ENCODE measurements at places on chromosomes 2 and 18.

- DNase-seq: no peak
Observed at GRCh38 chr18:48468151-48468550, 59.0 kb upstream of the ZBTB7C start.

- DNase-seq: no peak
Observed at GRCh38 chr2:215613888-215614287, 178.0 kb upstream of the FN1 start.

DNA sequence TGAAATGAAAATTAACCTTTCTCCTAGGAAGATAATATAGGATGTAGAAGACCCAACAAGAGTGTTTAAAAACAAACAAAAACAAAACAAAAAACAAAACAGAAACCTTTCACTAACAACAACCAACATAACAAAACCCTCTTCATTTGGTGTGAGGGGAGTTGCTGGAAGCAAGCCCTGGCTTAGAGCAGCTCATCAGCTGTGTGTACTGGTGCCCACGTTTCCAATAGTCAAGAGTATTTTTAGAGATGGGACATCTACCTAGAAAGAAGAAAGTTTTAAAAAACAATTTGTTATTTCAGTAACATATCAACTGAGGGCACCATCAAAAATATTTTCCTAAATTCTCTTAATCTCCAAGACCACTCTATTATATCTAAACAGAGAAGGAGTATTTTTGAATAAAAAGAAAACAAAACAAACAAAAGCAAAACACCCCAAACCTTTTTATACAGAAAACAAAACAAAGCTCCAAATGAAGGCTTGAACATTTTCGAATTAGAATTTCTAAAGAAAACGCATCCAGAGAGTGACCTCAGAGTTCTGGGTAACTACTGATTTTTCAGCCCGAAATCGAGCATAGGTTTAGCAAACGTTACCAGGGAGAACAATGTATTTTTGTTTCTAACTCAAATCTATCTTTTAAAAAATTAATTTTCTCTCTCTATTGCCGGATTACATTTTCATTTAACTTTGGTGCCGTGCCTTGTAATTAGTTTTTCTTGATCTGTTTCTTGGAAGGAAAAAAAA, 134.6 kb downstream of the INSIG2 start:
- peak; percentile 2 for DNase-seq

DNA sequence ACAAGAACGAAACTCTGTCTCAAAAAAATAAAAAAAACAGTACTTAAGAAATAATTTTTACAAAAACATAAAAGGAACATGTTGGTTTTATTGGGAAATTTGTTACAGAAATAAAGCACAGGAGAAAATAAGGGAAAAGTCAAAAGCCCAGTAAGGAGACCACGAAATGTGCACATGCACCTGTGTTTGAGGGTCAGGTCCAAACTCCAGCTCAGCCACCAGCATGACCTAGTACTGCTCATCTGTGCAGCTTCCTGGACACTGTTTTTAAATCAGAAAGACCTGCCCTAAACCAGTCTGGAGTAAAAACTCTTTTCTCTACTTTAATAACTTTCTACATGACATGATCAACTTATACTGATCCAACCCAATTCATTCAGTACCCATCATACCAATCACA, 21.2 kb downstream of the RNF149 start:
- no peak for DNase-seq

- no peak for DNase-seq
Observed at GRCh38 chr2:196783431-196784094, 15.9 kb downstream of the GTF3C3 start.

DNA sequence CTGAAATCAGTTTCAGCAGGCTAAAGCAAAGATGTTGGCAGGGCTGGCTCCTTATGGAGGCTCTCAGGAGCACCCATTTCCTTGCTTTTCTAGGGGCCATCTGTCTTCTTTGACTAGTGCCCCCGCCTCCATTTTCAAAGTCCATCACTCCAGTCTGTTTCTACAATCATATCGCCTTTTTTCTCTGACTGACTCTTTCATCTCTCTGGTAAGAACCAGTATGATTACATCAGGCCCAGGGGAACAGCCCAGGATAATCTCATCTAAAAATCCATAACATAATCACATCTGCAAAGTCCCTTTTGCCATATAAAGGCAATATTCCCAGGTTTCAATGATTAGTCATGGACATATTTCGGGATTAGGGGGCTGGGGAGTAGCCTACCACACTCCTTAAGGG, 57.0 kb downstream of the CUL3 start:
- no peak for DNase-seq

GRCh38 chr18:63956755-63957154, 7.7 kb downstream of the HMSD start:
- DNase-seq: no peak
